ENCODE measurements at places on chromosomes 5 and 9.

DNA sequence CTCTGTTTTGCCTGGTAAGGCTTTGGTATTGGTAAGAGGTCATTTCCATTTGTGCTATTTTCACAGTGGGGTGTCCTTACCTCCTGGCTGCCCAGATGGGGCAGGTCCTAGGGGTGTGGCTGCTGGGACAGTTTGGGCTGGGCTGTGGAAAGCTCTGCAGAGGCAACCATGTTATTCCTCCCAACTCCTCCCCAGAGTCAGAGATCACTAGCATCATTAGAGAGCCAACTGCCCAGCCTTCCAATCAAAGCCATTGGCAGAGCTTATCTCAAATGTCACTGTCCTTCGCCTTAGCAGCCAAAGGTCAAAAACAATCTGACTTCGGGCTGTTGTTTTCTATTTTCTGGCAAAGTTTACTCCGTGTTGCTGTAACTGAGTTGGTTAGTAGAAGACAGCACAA, 33.6 kb upstream of the HRH2 start:
- no peak for DNase-seq

GRCh38 chr5:132493241-132493640, 2.7 kb upstream of the IRF1 start:
- DNase-seq: no peak

DNA sequence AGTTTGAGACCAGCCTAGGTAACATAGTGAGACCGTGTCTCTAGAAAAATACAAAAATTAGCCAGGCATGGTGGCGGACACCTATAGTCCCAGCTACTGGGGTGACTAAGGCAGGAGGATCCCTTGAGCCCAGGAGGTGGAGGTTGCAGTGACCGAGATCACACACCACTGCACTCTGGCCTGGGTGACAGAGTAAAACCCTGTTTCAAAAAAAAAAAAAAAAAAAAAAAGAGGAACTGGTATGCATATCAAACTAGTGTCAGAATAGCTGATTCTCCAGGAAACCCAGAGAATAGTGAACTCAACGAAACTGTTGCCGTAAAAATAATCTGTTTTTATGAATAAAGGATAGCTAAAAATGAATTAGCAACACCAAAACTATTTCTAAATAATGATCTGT, 126.6 kb upstream of the BASP1 start:
- no peak for DNase-seq

DNA sequence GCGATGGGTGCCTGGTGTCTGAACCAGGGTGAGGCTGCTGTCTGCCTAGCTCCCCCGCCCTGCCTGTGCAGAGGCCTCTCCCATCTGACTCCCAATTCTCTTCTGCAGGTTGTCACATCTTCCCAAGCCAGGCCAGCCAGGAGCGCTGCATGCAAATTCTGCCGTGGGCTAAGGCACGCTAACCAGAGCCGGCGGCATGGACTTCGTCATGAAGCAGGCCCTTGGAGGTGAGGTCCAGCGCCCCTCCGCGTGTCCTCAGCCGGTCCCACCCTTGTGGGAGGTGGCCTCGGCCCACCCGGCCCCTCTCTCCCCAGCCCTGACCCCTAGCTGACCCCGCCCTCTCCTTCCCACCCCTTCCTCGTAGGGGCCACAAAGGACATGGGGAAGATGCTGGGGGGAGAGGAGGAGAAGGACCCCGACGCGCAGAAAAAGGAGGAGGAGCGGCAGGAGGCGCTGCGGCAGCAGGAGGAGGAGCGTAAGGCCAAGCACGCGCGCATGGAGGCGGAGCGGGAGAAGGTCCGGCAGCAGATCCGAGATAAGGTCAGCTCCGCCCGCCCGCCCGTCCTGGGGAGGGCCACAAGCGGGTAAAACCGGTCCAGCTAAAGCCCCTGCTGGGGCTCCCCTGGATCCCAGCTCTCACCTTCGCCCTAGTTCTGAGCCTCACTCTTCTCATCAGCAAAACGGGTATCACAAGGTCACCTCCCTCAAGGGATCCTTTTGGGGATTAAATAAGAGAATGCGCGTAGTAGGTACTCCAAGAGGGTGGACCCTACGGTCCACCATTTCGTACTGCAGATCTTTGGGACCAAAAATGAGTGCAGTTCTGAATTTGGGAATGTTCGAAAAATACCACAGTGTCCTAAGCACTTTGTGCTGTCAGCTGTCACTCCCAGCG, 7.4 kb downstream of the CPLX2 start:
- no peak for DNase-seq

- no peak for DNase-seq
These were observed 322.1 kb upstream of the SLC30A5 start for GRCh38 chr5:68771732-68772131.

GRCh38 chr9:113957821-113958341, 81.8 kb downstream of the ZNF618 start:
- no peak for DNase-seq

Data from CD4-positive, alpha-beta T cell treated with Interleukin-1 beta for 1 hour (primary cell).